ENCODE measurements at places on chromosomes 2 and 18.
A peak's percentile ranks its signal among the peaks of the same experiment; 100 is the strongest.

GRCh38 chr2:220994846-220995245 lies 577.3 kb downstream of the EPHA4 start:
- no peak for DNase-seq

- peak; percentile 13 for DNase-seq
Measured at GRCh38 chr2:221570321-221570935, 1.7 kb downstream of the EPHA4 start.

- DNase-seq, result no peak
Measured at GRCh38 chr2:96692094-96692971, 47.5 kb downstream of the LMAN2L start.

DNA sequence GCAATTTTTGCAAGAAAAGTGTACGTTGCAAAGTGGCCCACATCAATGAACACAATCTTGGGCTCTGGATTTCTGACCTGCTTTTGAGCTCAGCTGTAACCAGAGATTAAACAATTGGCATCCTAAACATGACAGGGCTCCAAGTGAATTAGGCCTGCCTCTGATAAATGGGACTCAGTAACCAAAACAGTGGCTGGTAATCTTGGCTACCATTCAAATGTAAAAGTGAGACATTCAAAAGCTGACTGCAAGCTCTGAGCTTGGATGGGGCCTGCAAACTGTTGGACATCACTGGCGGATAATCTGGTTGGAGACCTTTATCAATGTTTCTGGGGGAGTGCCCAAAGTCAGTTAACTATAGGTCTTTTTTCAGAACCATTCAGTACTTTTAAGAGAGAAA lies 160.7 kb downstream of the RAB3GAP1 start:
- DNase-seq, result no peak

GRCh38 chr2:217142649-217143266 lies 282.9 kb upstream of the TNP1 start:
- peak; percentile 11 for DNase-seq

Data from NCI-H510A treated with DMSO at 0.1 percent for 48 hours (cell line).